ENCODE measurements at places on chromosomes 1 and 21. TPM values are rescaled to one million over a fixed set of nuclear protein-coding genes. Genes with fewer than 3 reads are reported as not detected.

DNA sequence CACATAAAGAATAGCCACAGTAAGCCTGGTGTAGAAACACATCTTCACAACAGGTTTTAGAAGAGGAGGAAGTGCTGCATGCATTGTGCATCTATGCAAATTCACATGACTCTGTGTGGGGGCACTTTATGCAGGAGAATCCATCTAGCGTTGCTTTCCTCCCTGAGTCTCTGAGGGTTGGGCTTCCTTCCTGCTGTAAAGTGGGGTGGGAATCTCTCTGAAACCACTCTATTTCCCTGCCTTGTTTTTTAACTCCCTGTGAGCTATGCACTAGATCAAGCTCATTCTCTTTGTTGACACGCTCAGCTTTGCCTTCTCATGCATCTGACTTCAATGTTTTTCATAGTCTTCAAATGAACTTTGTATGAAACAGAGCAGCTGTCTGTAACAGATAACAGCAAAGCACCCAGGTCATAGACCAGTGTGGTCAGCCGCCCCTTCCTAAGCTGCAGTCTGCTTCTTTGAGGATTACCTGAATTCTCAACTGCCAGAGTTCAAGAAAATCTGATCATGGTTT is 102.7 kb upstream of the DPH5 start:
- DNase-seq, result no peak

DNA sequence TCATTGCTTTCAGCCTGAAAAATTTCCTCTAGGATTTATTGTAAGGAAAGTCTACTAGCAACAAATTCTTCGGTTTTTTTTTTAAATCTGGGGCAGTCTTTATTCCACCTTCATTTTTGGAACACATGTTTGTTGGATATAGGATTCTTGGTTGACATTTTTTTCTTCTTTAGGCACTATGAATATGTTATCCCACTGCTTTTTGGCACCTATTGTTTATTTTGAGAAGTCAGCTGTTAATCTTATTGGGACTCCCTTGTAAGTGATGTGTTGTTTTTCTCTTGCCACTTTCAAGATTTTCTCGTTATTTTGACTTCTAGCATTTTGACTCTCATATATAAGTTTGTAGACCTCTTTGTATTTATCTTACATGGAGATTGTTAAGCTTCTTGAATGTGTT is 99.3 kb downstream of the NPHS2 start:
- DNase-seq, result no peak

DNA sequence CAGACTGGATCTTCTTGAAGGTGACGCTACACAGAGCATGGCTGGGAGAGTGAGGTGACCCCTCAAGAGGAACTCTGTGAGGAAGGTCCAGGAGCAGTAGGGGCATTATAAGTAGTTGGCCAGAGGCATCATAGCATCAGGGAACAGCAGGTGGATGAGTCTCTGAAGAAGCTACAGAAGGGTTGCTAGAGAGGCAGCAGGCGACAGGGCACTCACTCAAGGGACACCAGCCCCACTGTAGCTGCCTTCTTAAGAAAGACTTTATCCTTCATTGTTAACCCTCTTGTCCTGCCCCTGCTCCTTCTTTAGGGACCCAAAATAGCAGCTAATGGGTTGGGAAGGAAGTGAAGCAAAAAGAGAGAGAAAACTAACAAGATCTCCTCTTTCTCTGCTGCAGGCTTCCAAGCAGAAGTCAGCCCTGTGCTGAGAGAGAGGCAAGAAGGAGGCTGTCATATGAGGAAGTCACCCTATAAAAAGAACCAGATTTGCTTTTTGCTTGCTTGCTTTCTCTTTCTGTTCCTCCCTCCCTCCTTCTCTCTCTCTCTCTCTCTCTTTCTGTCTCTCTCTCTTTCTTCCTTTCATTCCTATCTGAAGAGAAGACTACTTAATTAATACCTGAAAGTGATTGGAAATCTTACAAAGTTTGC is 7.7 kb upstream of the CD5L start:
- no peak for DNase-seq

GRCh38 chr1:119329541-119330461 is 38.8 kb upstream of the HAO2 start:
- no peak for DNase-seq

SH2D1B gene
- 0.24 TPM for total RNA-seq

- DNase-seq, result no peak
These were observed 34.9 kb downstream of the ASH1L start for GRCh38 chr1:155527677-155528076.

LRRC7 gene
- 3.3 TPM for total RNA-seq

DNA sequence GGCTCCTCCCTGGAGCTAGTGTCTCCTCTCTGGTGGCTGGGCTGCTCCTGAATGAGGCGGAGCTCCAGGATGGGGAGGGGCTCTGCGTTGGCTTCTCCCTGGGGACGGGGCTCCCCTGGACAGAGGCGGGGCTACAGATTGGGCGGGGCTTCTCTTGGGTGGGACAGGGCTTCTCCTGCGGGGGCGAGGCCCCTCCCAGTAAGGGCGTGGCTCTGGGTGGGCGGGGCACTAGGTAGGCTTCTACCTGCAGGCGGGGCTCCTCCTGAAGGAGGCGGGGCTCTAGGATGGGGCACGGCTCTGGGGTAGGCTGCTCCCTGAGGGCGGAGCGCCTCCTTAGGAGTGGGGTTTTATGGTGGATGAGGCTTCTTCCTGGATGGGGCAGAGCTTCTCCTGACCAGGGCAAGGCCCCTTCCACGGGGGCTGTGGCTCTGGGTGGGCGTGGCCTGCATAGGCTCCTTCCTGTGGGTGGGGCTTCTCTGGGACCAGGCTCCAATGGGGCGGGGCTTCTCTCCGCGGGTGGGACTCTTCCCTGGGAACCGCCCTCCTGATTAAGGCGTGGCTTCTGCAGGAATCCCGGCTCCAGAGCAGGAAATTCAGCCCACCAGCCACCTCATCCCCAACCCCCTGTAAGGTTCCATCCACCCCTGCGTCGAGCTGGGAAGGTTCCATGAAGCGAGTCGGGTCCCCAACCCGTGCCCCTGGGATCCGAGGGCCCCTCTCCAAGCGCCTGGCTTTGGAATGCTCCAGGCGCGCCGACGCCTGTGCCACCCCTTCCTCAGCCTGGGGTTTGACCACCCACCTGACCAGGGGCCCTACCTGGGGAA is 22.7 kb upstream of the ARF1 start:
- peak; percentile 64 for DNase-seq

APCS gene
- total RNA-seq, result not detected

DNA sequence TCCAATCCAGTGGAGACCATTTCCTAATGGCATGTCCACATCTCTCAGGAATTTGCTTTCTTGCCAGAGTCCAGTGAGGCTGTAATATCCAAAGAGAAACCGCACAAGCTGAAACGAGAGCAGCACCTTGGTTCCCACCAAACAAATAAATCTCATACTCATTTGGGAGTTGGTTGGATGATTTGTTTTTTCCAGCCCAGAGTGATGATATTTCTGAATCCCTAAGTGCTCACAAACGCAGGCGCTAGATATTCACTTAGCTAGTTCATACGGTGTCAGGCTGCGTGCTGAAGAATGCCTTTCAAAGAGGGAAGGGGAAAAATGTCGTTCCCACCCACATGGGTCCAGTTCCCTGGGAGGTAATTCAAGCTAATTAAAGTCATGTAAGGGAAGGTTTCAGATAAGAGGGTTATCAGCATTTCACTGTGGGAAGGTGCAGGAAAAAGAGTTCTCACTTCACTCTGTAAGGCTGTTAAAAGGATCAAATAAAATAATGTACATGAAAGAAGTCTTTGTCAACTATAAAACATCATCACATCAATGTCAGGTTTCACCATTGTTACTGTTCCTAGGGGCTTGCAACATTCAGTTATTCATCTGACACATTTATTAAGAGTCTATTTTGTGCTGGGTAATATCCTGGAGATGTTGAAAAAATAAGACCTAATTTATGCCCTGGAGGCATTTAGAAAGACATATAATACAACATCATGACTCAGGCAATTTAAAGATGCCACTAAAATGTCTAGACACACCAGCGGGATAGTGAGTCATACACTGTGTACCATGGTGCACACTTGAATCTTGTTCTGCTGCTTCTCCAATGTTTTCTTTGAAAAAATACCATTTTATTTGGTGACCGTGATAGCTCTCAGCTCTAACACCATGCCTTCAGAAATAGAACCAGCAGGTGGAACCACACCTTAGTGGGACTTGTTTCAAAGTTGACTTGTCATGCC is 19.3 kb downstream of the DPT start:
- no peak for DNase-seq

GRCh38 chr21:43911015-43911934 is 46.3 kb downstream of the AGPAT3 start:
- DNase-seq, result no peak

MROH9 gene
- total RNA-seq, result not detected

GRCh38 chr1:90474731-90475130 is 242.4 kb downstream of the BARHL2 start:
- DNase-seq, result no peak

- DNase-seq, result no peak
These were observed 478.1 kb downstream of the TTLL7 start for GRCh38 chr1:83520797-83521196.
